ENCODE measurements at places on chromosomes 6 and 20.
A peak's percentile ranks its signal among the peaks of the same experiment; 100 is the strongest.

DNA sequence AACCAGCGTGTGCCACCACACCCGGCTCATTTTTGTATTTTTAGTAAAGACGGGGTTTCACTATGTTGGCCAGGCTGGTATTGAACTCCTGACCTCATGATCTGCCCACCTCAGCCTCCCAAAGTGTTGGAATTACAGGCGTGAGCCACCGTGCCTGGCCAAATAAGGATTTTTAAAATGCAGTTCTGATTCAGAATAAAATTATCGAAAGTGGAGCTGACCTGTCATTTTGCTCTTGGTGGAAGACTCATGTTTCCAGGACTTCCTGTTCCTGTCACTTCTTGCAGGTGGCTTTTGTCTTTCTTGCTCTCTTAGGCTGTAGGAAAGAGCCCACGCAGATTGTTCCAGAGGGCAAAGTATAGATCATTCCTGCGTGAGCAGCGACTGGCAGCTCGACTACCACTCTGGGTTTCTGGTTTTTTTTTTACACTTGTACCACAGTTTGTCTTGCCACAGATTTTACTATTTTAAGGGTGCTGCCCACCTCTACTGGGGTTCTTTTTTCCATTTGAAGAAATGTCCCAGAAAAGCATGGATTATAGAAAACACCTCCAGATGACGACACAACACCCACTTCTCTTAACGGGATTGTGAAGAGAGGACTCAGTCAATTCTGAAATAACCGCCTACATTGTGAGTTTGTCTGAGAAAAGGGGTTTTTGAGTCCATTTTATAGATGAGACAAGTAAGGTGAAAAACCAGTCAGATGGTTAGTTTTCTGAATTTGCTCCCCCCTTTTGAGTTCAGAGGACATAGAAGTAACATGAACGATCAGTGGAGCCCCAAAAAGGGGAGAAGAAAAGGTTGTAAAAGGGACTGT, 7.5 kb downstream of the JARID2 start:
- DNase-seq: no peak

DNA sequence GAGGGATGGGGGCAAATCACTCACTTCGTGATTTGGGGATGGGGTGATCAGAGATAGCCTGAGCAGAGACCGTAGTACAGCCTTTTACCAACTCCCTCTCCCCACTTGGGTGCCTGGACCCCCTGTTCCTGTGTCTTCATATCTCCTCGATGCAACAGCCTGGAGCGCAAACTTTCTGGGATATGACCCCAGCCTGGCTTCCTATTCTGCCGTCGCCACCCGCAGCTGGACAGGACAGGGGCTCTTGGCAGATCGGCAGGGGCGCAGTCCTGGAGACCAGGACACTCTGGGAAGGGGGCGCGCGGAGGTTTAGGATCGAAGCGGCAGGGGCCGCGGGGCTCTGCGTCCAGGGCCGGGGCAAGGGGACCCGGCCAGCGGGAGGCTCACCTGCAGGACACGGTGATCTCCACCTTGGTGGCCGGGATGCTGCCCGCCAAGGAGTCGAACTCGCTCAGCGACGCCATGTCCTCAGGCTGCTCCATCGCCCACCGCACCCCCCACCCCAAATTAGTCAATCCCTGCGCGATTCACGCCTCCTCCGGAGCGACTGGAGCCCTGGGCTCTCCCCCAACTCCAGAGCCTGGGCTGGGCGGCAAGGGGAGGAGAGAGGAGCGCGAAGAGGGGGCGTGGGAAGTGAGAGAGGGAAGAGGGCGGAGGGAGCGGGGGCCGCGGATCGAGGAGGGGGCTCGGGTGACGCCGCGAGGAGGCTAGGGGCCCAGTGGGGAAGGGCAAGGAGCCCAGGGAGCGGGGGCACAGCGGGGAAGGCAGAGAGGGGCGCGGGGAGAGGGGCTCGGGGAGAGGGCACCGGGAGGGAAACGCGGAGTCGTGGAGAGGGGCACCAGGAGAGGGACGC, at the start of gene CPNE5:
TSS of gene CPNE5 (minus strand) at position 549 of the 853 bp plus-strand sequence. CDS start at position 482, 67 bp downstream.
- DNase-seq: no peak

- DNase-seq: no peak
Observed at GRCh38 chr20:21936720-21937380, 231.4 kb downstream of the PAX1 start.

DNA sequence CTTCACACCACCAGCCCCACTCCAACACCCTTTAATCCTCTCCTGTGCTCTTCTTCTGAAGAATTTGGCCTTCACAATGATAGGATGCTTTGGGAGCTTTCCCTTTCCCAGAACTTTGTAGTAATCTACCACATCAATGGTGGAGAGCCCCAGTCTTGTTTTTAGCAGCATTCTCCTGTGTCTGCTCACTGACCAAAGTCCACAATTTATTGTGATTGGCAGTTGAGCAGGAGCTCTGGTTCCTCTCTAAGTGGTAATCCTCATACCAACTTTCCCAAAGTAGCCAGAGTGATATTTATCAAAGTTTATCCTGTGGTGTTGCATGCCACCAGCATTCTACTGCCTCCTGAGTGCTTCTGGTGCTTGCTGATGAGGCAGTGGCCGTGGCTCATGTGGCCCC, 29.0 kb upstream of the OPN5 start:
- no peak for DNase-seq

DNA sequence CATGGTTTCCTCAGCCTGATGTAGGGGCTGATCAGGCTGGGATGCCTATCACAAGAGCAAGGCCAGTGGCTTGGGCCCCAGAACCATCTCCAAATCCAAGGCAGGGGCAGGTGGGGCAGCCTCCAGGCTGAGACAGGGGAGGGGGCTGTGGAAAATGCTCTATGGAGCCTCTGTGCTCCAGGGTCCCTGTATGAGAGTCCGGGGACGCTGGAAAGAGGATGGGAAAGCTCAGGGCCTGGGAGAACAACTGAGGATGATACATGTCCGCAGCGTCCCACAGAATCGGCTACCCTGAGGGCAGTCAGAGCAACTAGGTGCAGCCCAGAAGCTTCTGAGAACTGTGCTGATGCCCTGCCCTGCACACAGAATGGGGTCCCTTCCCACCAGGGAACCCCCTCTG, 43.4 kb downstream of the CPXM1 start:
- DNase-seq: no peak

- DNase-seq: no peak
Observed at GRCh38 chr6:33198853-33199436, 1.5 kb downstream of the RXRB start.

GRCh38 chr6:2245877-2246863, 765 bp upstream of the GMDS start:
- peak; percentile 33 for DNase-seq

DNA sequence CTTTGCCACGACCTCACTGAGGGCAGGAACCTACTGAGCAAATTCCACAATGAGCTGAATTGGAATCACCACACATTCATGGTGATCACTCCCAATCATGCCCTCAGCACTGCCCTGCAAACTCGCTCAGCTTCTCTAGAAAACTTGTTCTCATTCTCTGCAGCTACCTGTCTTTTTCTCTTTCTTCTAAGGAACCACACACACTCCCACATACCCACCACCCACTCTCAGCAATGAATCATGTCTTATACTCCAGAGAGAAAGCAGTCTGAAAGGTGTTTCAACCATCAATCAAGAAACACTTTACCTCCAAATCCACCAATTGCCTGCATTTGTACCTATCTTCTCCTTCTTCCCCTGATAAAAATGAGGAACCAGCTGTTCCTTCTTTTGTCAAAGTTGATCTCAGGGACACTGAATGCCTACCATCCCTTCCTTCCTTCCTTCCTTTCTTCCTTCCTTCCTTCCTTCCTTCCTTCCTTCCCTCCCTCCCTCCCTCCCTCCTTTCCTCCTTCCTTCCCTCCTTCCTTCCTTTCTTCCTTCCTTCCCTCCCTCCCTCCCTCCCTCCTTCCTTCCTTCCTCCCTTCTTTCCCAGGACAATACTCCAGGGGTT, 84.6 kb upstream of the SGK1 start:
- DNase-seq: no peak

- no peak for DNase-seq
Observed at GRCh38 chr6:167687116-167687725, 139.5 kb upstream of the AFDN start.

GRCh38 chr6:36594816-36595643, 868 bp downstream of the SRSF3 start:
- DNase-seq: peak; percentile 34

- DNase-seq: no peak
Observed at GRCh38 chr20:23164176-23164601, 78.1 kb upstream of the CD93 start.

DNA sequence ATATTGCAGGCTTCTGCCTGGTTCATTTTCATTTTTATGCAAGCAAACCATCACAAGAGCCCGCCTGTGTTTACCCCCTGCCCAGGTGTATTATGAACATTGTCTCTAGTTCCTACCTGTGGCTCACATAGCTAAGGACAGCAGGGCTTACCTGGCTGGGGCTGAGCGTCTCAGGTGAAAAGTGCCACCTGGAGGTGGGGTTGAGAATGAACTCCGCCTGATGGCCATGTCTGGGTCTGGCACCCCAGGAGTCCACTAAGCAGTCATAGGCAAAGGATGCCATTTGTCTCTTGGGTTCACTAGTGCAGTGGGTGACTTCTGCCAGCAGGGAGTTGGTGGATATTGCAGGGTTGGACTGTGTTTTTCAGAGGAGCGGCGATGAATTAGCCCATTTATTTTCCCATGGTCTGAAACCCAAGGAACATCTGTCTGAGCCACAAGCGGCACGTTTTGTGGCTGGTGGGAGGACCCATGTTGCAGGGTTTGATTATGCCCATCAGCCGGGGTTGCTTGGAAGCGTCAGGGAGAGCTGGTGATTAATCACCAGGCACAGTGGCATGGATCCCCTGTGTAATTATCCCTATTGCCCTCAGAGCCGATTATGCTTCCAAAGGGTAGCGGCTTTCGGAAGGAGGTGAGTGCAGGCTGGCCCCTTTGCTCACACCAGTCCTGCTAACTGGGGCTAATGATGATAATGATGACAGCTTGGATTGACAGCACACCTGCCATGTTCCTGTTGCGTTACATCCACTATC, 92.1 kb downstream of the CDH26 start:
- DNase-seq: no peak

DNA sequence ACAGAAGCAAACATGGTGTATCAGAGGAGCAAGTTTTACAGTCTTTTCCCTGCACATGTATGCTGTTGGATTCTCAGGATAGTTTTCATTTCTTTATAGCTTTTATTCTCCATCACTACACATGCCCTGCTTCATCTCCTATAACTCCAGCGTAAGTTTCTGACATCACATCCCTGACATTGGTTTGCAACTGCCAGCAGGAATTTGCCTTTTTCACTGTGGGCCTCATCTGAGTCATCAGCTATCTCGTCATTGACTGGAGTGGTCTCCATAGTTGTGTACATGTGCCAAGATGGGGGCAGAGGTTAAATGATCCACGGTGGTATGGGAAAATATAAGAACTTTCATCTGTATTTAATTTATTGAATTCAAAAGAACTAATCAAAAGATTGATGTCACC, 96.7 kb downstream of the SLX4IP start:
- no peak for DNase-seq

DNA sequence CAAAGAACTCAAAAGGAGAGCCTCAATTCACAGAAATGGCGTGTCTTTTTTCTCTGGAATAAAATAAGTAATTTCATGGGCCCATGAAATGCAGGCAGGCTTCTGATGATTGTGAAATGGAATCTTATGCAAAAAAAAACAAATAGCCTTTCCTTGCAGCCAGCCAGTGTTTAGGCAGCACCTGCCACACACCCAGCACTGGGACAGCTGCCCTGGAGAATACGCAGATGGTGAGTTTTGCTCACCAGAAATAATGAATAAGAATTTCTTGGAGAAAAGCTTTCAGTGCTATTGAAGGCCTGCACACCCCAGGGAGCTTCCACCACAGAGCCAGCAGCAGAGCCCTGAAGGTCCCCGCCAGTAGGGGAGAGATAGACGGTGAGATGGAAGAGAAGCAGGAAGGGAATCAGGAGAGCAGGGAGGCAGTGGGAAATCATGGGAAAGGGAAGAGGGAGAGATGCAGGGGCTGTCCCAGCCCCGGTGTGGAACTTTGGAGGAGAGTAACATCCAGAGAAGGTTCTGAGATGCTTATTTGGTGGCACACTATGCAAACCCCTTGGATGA, 54.9 kb downstream of the PXDC1 start:
- no peak for DNase-seq

Data from CD4-positive, alpha-beta T cell treated with Interleukin-4 for 4 hours (primary cell).